ENCODE measurements at places on chromosomes 7 and 10.

DNA sequence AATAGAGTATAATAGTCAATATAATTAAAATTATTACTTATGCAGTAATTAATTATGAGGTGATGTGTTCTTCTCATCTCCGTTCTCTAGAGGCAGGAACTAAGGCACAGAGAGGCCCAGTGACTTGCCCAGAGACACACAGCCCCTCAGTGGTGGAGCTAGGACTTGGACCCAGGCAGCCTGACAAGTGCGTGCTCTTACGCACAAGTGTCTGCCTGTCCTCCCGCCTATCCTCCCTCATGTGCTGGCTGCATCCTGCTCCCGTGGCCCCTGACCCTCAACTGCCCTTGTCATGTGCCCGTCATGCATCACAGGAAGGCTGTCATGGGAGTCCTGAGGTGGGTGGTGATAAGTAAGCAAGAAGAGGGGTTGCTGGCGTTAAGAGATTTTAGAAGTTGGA lies 14.3 kb downstream of the IL2RA start:
- no peak for DNase-seq

DNA sequence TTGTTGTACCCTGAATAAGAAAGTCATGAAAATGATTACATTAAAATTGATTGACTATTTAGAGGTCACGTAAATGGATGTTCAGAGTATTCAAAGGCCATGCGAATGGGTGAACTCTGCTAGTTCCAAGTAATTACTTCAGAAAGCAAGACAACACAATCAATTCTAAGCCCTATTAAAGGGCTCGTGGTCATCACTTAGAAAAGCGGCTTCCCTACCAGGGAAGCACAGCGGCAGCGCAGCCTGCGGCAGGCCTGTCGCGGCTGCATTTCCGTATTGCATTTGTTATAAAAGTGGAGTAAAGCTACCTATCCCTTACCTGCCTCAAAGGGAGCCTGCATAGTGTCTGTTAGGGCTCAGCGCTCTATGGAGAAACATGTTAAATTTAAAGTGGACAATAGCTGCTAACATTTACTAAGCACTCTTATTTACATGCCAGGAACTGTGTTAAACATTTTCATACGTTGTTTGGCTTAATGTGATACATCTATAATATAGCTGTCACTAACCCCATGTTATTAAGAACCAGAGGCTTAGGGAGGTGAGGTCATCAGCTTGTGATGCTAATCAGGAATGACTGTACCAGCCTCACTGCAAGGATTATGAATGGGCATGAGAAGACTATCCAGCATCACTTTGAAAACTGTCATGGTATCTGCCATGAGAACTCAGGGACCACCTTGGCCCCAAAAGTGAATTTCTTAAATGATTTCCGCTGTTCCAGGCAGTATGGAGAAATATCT lies 187.5 kb downstream of the CELF2 start:
- no peak for DNase-seq

DNA sequence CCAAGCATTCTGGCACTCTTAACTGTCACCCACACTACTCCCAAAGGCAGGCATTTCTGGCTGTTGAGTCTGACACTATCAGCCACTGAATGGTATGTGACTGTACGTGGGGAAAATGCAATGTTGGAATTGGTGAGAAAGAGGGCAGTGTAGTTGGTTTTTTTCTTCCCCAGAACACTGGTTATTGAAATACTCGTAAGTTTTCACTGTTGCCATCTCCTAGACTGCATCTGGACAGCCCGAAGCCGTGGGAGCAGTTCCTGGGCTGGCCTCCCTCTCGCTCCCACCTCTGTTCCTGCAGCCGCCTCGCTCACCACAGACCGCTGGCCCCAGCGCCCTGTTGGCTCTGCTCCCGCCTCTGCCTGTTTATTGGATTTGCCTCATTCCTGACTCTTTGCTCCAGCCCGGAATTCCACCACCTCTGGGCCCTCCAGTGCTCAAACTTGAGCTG lies 5.7 kb downstream of the PLCE1 start:
- DNase-seq = no peak

DNA sequence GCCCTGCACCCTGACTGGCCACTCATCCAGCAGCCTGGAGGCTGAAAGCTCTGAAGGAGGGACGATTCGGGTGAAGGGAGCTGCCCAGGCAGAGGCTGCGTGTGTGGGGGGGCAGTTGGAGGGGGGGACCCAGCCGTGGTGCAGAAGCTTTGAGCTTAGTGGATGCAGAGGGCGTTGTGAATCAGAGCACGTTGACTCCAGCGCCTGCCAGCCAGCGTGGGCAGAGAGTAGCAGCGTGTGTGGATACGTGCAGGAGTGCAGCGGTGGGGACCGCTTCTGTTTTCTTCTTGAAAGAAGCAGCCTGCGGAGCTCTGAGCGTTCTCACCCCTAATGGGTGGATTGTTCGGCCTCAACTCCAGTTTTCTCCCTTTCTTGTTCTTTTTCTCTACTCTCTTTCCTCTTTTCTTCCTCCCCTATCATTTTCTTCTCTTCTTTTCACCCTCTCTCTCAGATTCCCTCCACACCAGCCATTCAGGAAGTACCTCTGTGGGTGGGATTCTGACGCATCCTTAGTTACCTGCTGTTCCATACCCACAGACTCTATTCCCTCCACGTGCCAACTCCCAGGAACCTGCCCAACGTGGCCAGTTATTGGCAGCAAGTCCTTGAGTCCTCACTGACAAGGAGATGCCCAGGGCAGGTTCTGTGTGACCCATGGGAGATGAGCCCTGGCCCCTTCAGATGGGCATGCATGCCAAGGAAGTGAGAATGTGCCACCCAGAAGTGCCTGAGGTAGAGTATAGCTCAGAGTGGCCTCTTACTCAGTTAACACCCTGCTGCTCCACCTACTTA lies 47.4 kb downstream of the SORCS3 start:
- no peak for DNase-seq

DNA sequence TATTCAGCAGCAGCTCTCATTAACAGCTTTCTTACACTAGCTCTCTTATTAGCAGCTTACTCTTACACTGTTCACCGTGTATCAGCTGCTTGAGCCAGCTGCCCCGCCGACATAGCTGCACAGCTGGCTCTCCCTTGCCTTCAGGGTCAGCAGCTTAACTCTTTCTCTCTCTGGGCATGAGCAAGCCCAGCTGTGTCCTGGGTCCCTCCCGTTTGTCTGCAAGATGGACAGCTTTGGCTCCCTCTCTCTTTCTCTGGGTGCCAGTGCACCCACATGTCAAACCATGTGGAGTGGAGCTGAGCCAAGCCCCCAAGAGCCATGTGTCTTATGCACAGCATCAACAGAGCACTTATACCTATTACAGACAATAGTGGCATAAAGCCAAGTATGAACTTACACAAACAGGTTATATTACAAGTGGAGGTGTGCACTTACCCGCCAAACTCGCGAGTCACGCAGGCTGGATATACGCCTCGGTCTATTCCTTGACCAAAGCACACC lies 35.7 kb upstream of the MTPAP start:
- no peak for DNase-seq

Measured in activated T-cell treated with anti-CD3 and anti-CD28 coated beads for 48 hours (primary cell).